Activated CD4-positive, alpha-beta T cell treated with anti-CD3 and anti-CD28 coated beads for 36 hours (primary cell): ENCODE measurements at places on chromosomes 16 and 17. TPM values are rescaled to one million over a fixed set of nuclear protein-coding genes. Genes with fewer than 3 reads are reported as not detected.

The ATP2C2 gene
- total RNA-seq, result not detected

The KRTAP4-1 gene
- total RNA-seq, result not detected

The SPATA2L gene
- total RNA-seq, result 4.9 TPM

The HSD11B2 gene
- total RNA-seq, result 2.0 TPM

The CCDC182 gene
- total RNA-seq, result not detected

The TBX4 gene
- total RNA-seq, result not detected

The PRDM7 gene
- total RNA-seq, result not detected

The CYGB gene
- total RNA-seq, result not detected

The ABCC11 gene
- 0.35 TPM for total RNA-seq

The SEBOX gene
- not detected for total RNA-seq

The CSH1 gene
- not detected for total RNA-seq

The HCRT gene
- not detected for total RNA-seq

The FOXN1 gene
- total RNA-seq, result not detected

The KRT9 gene
- not detected for total RNA-seq

- H3K27me3 ChIP-seq, result no peaks in the 10 kb centered on the region
- H3K36me3 ChIP-seq, result peaks cover 15% of the 10 kb centered on the region
- no peak overlapping the region for H3K27ac ChIP-seq
- no peak overlapping the region for H3K4me3 ChIP-seq
- no peak for DNase-seq
- peaks cover 6% of the 10 kb centered on the region for H3K4me1 ChIP-seq
Observed at GRCh38 chr16:67862623-67863583, 9.9 kb upstream of the EDC4 start.

GRCh38 chr16:81035975-81036750, 521 bp downstream of the ATMIN start:
- H3K4me3 ChIP-seq, result peak overlapping the region; percentile 80
- peaks cover 30% of the 10 kb centered on the region for H3K4me1 ChIP-seq
- H3K36me3 ChIP-seq, result peaks cover 17% of the 10 kb centered on the region
- DNase-seq, result peak; percentile 67
- H3K27ac ChIP-seq, result peak overlapping the region; percentile 48

DNA sequence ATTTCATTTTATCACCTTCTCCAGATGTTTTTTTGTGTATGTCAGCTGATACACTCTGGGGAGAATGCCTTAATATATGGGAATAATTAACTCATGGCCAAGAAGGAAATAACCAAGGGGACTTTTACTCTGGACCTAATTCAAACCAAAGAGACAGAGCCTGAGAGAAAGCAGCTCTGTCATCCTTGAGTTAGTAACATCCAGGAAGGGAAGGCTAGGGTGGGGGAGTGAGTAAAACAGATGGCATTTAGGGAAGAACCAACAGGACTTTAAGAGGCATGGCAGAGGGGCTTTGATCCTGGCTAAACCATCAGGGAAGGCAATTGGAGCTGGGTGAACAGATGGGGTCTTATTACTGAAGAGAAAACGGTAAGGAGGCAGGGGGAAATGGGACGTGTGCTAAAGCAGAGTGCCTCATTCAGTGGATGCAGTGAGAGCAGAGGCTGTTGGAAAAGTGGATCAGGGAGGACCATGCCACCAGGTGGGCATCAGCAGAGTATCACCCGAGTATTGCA, 2.5 kb upstream of the SMPD3 start:
- no peak overlapping the region for H3K27ac ChIP-seq
- peaks cover 14% of the 10 kb centered on the region for H3K4me1 ChIP-seq
- no peaks in the 10 kb centered on the region for H3K36me3 ChIP-seq
- H3K27me3 ChIP-seq, result peaks cover 6% of the 10 kb centered on the region

DNA sequence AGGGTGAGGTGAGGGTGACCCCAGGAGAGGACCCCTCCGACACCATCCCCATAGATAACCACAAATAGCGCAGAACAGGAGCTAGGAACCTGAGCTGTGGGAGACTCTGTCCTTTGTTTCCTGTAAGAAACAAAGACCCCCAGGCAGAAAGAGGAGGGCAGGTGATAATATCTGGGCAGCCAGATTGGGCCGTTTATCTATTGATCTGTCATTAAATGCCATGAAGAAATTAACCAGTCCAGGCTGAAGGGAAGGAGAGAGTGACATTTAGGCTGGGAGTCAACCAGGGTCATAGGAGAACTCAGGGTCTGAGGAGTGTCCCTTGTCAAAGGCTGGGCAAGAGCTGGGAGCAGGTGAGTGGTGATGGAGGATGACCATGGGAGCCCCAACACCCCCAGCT, 157.8 kb downstream of the C16orf78 start:
- H3K36me3 ChIP-seq, result no peaks in the 10 kb centered on the region
- peaks cover 12% of the 10 kb centered on the region for H3K4me1 ChIP-seq
- H3K27me3 ChIP-seq, result no peaks in the 10 kb centered on the region
- H3K4me3 ChIP-seq, result no peak overlapping the region
- H3K27ac ChIP-seq, result no peak overlapping the region

GRCh38 chr16:88016964-88017363, 65.7 kb downstream of the BANP start:
- H3K4me1 ChIP-seq, result no peaks in the 10 kb centered on the region
- no peak for DNase-seq
- no peak overlapping the region for H3K4me3 ChIP-seq
- H3K27me3 ChIP-seq, result no peaks in the 10 kb centered on the region
- H3K27ac ChIP-seq, result no peak overlapping the region

- no peak overlapping the region for H3K4me3 ChIP-seq
- H3K36me3 ChIP-seq, result peaks cover 12% of the 10 kb centered on the region
- H3K4me1 ChIP-seq, result no peaks in the 10 kb centered on the region
- peaks cover 2% of the 10 kb centered on the region for H3K27me3 ChIP-seq
Observed at GRCh38 chr17:44749980-44750318, 8.8 kb upstream of the ADAM11 start.

- DNase-seq, result no peak
- H3K4me3 ChIP-seq, result no peak overlapping the region
- H3K36me3 ChIP-seq, result peaks cover 17% of the 10 kb centered on the region
- no peaks in the 10 kb centered on the region for H3K4me1 ChIP-seq
- H3K27ac ChIP-seq, result no peak overlapping the region
Observed at GRCh38 chr16:28591355-28591754, 5.5 kb downstream of the SULT1A2 start.

- H3K4me3 ChIP-seq, result no peak overlapping the region
- no peaks in the 10 kb centered on the region for H3K27me3 ChIP-seq
- DNase-seq, result peak; percentile 79
- peak overlapping the region; percentile 33 for H3K27ac ChIP-seq
- H3K4me1 ChIP-seq, result peaks cover 9% of the 10 kb centered on the region
Observed at GRCh38 chr17:3647769-3648555, 11.4 kb downstream of the CTNS start.

GRCh38 chr17:66002063-66002585, 189.8 kb downstream of the CEP112 start:
- DNase-seq, result no peak
- H3K4me3 ChIP-seq, result no peak overlapping the region
- peaks cover 4% of the 10 kb centered on the region for H3K4me1 ChIP-seq
- no peaks in the 10 kb centered on the region for H3K36me3 ChIP-seq

DNA sequence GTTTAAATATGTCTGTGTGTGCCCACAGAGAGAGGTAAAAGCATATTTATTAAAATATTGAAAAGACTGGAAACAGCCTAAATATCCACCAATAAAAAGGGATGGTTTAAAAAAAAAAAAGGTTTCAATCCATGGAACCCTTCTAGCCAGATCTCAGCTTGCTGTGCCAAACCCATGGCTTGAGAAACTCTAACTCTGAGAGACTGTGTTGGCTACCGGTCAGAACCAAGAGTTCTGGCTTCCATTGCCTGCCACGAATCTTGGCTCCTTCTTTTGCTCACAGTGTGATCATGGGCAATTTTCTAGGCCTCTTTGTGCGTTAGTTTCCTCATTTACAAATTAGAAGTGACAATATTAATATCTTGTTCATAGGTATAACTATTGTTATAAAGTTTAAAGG, 201.3 kb upstream of the IRX3 start:
- no peaks in the 10 kb centered on the region for H3K4me1 ChIP-seq
- H3K4me3 ChIP-seq, result no peak overlapping the region
- peaks cover 3% of the 10 kb centered on the region for H3K27me3 ChIP-seq
- DNase-seq, result no peak

- H3K27ac ChIP-seq, result no peak overlapping the region
- H3K4me1 ChIP-seq, result no peaks in the 10 kb centered on the region
- no peak overlapping the region for H3K4me3 ChIP-seq
Observed at GRCh38 chr17:51997723-51998122, 160.8 kb downstream of the CA10 start.

DNA sequence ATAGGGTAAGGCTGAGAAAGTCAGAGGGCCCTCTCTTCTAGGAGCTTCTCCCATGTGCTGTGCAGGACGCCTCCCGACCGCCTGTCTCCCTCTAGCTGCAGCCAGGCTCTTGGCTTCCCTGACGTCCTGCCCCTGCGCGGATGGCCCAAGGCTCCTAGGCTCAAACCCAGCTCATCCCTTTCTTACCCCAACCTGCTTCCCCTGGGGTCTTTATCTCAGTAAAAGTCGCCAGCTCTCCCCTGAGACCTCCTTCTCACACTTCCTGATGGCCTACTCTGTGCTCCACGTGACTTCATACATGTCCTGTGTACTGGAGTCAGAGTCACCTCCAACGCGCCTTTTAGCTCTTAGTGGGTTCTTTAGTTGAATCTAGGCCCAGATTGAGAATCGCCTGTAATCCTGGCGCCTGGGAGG, 1.1 kb upstream of the ZNF747 start:
- DNase-seq, result peak; percentile 86
- peaks cover 51% of the 10 kb centered on the region for H3K36me3 ChIP-seq
- H3K4me3 ChIP-seq, result peak overlapping the region; percentile 91
- peaks cover 31% of the 10 kb centered on the region for H3K4me1 ChIP-seq
- H3K27ac ChIP-seq, result peak overlapping the region; percentile 100
- no peaks in the 10 kb centered on the region for H3K27me3 ChIP-seq

GRCh38 chr16:14448879-14449278, 181.2 kb downstream of the PARN start:
- peaks cover 6% of the 10 kb centered on the region for H3K36me3 ChIP-seq
- H3K4me3 ChIP-seq, result no peak overlapping the region
- no peaks in the 10 kb centered on the region for H3K4me1 ChIP-seq
- no peak for DNase-seq
- H3K27ac ChIP-seq, result no peak overlapping the region

GRCh38 chr16:55508271-55508921, 476 bp upstream of the LPCAT2 start:
- no peaks in the 10 kb centered on the region for H3K36me3 ChIP-seq
- peaks cover 9% of the 10 kb centered on the region for H3K4me1 ChIP-seq
- H3K27ac ChIP-seq, result no peak overlapping the region
- peak overlapping the region; percentile 43 for H3K4me3 ChIP-seq
- no peak for DNase-seq

DNA sequence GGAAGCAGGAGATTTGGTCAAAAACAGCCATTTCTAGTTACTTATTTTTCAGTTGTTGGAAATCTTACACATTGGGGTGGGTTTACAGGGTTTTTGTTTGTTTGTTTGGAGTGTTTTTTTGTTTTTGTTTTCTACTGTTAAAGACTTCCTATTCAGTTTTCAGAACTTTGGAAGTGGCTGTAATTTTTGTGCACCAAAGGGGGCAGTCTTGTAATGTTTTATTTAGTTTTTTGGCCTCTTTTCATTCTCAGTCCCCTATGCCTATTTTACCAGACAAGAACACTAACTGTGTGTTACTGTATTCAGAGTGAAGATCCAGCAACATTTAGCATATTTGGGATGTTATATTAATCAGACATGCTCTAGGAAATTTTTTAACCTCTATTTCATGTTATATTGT, 20.6 kb downstream of the TPPP3 start:
- H3K4me1 ChIP-seq, result no peaks in the 10 kb centered on the region
- no peak for DNase-seq
- H3K4me3 ChIP-seq, result no peak overlapping the region
- no peak overlapping the region for H3K27ac ChIP-seq

DNA sequence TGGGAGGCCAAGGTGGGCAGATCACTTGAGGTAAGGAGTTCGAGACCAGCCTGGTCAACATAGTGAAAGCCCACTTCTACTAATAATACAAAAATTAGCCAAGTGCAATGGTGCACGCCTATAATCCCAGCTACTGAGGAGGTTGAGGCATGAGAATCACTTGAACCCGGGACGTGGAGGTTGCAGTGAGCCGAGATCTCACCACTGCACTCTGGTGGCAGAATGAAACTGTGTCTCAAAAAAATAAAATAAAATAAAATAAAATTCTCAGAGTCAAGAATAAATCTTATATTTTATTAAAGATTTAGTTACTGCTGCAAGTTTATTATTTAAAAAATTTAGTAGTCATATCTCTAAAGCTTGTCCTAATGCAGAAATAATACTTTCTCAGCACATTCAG, 29.7 kb downstream of the ARL4D start:
- H3K4me3 ChIP-seq, result no peak overlapping the region
- H3K27ac ChIP-seq, result no peak overlapping the region
- H3K36me3 ChIP-seq, result no peaks in the 10 kb centered on the region
- no peak for DNase-seq
- peaks cover 17% of the 10 kb centered on the region for H3K27me3 ChIP-seq

DNA sequence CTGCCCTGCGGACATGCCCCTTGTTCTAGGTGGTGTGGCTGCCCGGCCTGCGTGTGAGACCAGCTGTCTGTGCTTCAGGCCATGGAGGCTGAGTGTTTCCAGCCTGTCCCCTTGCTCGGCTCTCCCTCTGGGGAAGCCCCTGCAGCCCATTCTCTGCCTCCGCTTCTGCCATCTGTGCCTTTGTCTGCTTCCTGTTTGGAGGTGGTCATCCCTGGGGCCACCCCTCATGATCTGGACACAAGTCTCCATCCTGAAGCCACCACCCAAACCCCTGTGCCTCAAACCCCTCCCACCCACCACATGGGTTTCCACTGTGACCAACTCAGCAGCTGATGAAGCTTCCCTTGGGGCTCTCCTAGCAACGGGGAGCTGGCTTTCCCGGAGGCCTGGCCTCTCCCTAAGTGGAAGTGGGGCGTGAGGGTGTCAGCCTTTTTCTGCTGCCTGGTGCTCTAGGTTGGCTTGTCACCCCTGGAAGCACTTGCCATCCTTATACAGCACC, 184.9 kb downstream of the SEC14L1 start:
- no peaks in the 10 kb centered on the region for H3K36me3 ChIP-seq
- peak; percentile 33 for DNase-seq
- H3K27me3 ChIP-seq, result no peaks in the 10 kb centered on the region
- H3K4me3 ChIP-seq, result peak overlapping the region; percentile 52
- H3K27ac ChIP-seq, result peak overlapping the region; percentile 87

- no peaks in the 10 kb centered on the region for H3K27me3 ChIP-seq
- H3K27ac ChIP-seq, result peak overlapping the region; percentile 100
- peaks cover 52% of the 10 kb centered on the region for H3K4me1 ChIP-seq
- H3K36me3 ChIP-seq, result peaks cover 3% of the 10 kb centered on the region
- H3K4me3 ChIP-seq, result peak overlapping the region; percentile 84
- peak; percentile 79 for DNase-seq
Observed at GRCh38 chr17:31508288-31509094, 117.0 kb downstream of the RAB11FIP4 start.

- H3K36me3 ChIP-seq, result peaks cover 10% of the 10 kb centered on the region
- H3K27ac ChIP-seq, result no peak overlapping the region
- H3K4me1 ChIP-seq, result peaks cover 16% of the 10 kb centered on the region
Observed at GRCh38 chr17:14044702-14045101, 24.6 kb upstream of the COX10 start.

- H3K4me1 ChIP-seq, result no peaks in the 10 kb centered on the region
- peaks cover 4% of the 10 kb centered on the region for H3K36me3 ChIP-seq
- H3K4me3 ChIP-seq, result no peak overlapping the region
- DNase-seq, result no peak
- H3K27me3 ChIP-seq, result no peaks in the 10 kb centered on the region
- no peak overlapping the region for H3K27ac ChIP-seq
Observed at GRCh38 chr16:873889-874288, 73.4 kb upstream of the GNG13 start.

- H3K4me3 ChIP-seq, result peak overlapping the region; percentile 74
- H3K27me3 ChIP-seq, result no peaks in the 10 kb centered on the region
- peaks cover 75% of the 10 kb centered on the region for H3K4me1 ChIP-seq
- peaks cover 4% of the 10 kb centered on the region for H3K36me3 ChIP-seq
Observed at GRCh38 chr17:49739641-49740271, 24.2 kb downstream of the FAM117A start.

- no peaks in the 10 kb centered on the region for H3K27me3 ChIP-seq
- H3K4me1 ChIP-seq, result peaks cover 10% of the 10 kb centered on the region
- no peak overlapping the region for H3K27ac ChIP-seq
- DNase-seq, result no peak
- no peak overlapping the region for H3K4me3 ChIP-seq
Observed at GRCh38 chr17:8253801-8254200, 4.7 kb downstream of the PFAS start.
